Prostate gland (tissue), 2 donors: ENCODE measurements at places on chromosomes 2 and 18. TPM values are rescaled to one million over a fixed set of nuclear protein-coding genes. Genes with fewer than 3 reads are reported as not detected.
A peak's percentile ranks its signal among the peaks of the same experiment; 100 is the strongest.

DNA sequence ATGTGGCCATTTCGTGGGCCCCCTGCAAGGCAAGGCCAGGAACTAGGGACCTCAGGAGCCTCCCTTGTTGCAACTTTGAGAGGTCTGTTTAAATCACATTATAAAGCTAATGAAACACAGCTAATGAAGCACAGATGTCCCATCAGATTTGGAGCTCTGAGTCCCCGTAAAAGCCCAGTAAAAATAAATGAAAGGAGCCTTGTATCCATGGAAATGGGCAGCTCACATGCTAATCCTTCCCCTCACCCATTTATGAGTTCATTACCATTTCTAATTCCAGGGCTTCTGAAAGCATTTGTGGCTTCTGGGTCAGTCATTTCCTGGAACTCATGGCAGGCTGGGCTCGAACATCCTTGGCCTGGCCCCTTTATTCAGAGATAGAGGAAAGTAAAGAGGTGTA, 274.8 kb downstream of the SS18 start:
- no peaks in the 10 kb centered on the region for H3K4me1 ChIP-seq
- H3K27me3 ChIP-seq, result no peaks in the 10 kb centered on the region
- no peak overlapping the region for H3K27ac ChIP-seq

- H3K4me1 ChIP-seq, result no peaks in the 10 kb centered on the region
- no peaks in the 10 kb centered on the region for H3K27me3 ChIP-seq
- no peak overlapping the region for H3K27ac ChIP-seq
- H3K4me3 ChIP-seq, result no peak overlapping the region
These were observed 47.3 kb upstream of the C1D start for GRCh38 chr2:68110102-68110501.

- no peak overlapping the region for H3K27ac ChIP-seq
- no peak for DNase-seq
- H3K36me3 ChIP-seq, result no peaks in the 10 kb centered on the region
- no peaks in the 10 kb centered on the region for H3K27me3 ChIP-seq
- no peak overlapping the region for H3K4me3 ChIP-seq
These were observed 67.8 kb downstream of the TDRD15 start for GRCh38 chr2:21191535-21191934.

DNA sequence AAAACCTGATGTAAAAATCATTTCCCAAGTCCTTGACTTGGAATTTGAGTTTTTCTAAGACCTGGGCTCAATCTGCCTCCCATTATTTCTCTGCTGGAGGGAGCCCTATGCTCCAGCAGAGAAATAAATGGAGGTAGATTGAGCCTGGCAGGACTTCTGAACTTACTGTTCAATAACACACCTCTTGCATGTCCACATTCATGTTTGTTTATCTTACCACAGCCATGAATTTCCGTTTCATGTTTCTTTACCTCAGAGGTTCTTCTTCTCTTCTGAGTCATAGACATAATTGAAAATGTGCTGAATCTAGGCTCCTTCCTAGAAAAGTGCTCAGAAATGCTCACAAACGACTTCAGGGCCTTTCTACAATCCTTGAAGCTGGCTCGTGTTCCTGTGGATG, 170.8 kb downstream of the PMAIP1 start:
- H3K27ac ChIP-seq, result no peak overlapping the region
- no peak overlapping the region for H3K4me3 ChIP-seq
- H3K4me1 ChIP-seq, result no peaks in the 10 kb centered on the region
- H3K36me3 ChIP-seq, result no peaks in the 10 kb centered on the region
- no peak for DNase-seq

- H3K27ac ChIP-seq, result peak overlapping the region; percentile 51
- no peaks in the 10 kb centered on the region for H3K36me3 ChIP-seq
- H3K4me1 ChIP-seq, result no peaks in the 10 kb centered on the region
- H3K27me3 ChIP-seq, result no peaks in the 10 kb centered on the region
These were observed 69.6 kb downstream of the KLHL29 start for GRCh38 chr2:23454501-23455120.

- DNase-seq, result no peak
- no peaks in the 10 kb centered on the region for H3K4me1 ChIP-seq
- H3K4me3 ChIP-seq, result no peak overlapping the region
- no peaks in the 10 kb centered on the region for H3K36me3 ChIP-seq
These were observed 454.5 kb downstream of the BCL11A start for GRCh38 chr2:60098996-60099395.

GRCh38 chr2:178301649-178302238, 107.4 kb downstream of the OSBPL6 start:
- H3K4me1 ChIP-seq, result no peaks in the 10 kb centered on the region
- H3K27me3 ChIP-seq, result no peaks in the 10 kb centered on the region
- no peak for DNase-seq
- no peak overlapping the region for H3K4me3 ChIP-seq
- H3K27ac ChIP-seq, result no peak overlapping the region

DNA sequence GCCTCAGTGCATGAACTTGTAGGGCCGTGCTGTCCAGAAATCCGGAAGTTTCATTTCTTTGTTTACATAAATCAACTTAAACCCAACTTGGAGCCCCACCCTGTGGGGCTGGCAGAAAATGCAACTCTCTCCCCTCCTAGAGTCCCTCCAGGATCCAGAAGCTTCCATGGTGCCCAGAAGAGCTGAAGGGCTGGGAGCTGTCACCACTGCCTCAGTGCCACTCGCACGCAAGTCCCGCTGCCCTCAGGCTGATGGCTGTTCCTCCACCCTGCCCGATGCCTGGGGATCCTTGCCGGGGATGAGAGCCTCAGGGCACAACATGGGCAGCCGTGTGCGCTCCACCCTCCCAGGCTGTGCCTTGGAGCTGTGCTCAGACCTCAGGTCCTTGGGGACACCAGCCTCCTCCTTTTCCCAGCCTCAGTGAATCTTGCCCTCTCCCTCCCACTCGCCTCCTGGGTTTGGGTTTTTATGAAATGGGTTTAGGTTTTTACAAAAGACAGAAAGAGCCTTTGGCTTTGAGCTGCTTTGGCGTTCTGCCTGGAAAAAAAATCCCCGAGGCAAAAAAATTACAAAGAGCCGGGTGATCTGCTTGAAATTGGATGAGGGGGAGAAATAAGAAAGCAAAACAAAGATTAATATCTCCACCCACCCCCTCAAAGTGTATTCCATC, 155.2 kb downstream of the TWIST2 start:
- H3K4me1 ChIP-seq, result no peaks in the 10 kb centered on the region
- no peak for DNase-seq
- no peaks in the 10 kb centered on the region for H3K36me3 ChIP-seq
- no peak overlapping the region for H3K4me3 ChIP-seq
- H3K27me3 ChIP-seq, result peaks cover 2% of the 10 kb centered on the region

- H3K27ac ChIP-seq, result no peak overlapping the region
- H3K36me3 ChIP-seq, result no peaks in the 10 kb centered on the region
- no peaks in the 10 kb centered on the region for H3K27me3 ChIP-seq
- no peak overlapping the region for H3K4me3 ChIP-seq
These were observed 368.4 kb upstream of the HS6ST1 start for GRCh38 chr2:128686881-128687555.

- DNase-seq, result peak; percentile 22
- no peaks in the 10 kb centered on the region for H3K36me3 ChIP-seq
- peak overlapping the region; percentile 53 for H3K4me3 ChIP-seq
- no peaks in the 10 kb centered on the region for H3K4me1 ChIP-seq
- H3K27me3 ChIP-seq, result no peaks in the 10 kb centered on the region
- H3K27ac ChIP-seq, result peak overlapping the region; percentile 79
These were observed 504 bp downstream of the ASAP2 start for GRCh38 chr2:9206991-9207640.

DNA sequence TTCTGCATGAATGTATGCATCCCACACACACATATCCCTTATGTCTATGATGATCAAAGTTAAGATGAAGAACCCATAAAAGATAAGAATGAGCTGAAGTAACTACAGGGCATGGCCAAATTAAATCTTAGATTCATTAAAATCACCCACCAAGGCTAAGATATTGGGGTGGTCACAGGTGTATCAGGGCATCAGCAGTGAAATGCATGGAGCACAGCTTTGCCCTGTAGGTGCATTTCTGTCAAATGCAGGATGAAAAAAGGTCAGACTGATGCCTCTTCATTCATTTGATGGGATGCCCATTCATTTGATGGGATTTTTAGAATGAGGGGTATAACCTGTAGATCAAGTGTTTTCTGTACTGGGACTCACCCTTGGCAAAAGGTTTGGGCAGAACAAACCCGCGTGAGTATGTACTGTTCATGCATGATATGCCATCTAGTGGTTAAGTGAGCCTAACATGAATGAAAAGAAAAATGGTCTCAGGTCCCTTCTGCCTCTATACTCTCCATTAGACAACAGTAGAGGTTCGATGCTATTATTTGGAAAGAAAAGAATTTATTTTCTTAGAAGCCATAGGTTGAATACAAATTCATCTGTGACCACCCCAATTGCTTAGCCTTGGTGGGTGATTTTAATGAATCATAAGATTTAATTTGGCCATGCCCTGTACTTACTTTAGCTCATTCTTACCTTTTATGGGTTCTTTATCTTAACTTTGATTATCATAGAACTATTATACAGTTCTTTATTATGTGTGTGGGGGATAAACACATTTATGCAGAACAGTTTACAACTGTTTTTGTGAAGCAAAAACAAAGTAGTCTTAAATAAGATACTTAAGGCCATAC, 43.2 kb upstream of the NOSTRIN start:
- peak; percentile 33 for DNase-seq
- H3K36me3 ChIP-seq, result no peaks in the 10 kb centered on the region
- H3K27me3 ChIP-seq, result no peaks in the 10 kb centered on the region
- H3K27ac ChIP-seq, result no peak overlapping the region
- H3K4me3 ChIP-seq, result no peak overlapping the region

GRCh38 chr2:174748948-174749347, 15.3 kb downstream of the CHRNA1 start:
- no peaks in the 10 kb centered on the region for H3K36me3 ChIP-seq

GRCh38 chr2:239127513-239127912, 273.3 kb downstream of the HDAC4 start:
- no peaks in the 10 kb centered on the region for H3K4me1 ChIP-seq
- peaks cover 12% of the 10 kb centered on the region for H3K36me3 ChIP-seq
- H3K27ac ChIP-seq, result no peak overlapping the region

DNA sequence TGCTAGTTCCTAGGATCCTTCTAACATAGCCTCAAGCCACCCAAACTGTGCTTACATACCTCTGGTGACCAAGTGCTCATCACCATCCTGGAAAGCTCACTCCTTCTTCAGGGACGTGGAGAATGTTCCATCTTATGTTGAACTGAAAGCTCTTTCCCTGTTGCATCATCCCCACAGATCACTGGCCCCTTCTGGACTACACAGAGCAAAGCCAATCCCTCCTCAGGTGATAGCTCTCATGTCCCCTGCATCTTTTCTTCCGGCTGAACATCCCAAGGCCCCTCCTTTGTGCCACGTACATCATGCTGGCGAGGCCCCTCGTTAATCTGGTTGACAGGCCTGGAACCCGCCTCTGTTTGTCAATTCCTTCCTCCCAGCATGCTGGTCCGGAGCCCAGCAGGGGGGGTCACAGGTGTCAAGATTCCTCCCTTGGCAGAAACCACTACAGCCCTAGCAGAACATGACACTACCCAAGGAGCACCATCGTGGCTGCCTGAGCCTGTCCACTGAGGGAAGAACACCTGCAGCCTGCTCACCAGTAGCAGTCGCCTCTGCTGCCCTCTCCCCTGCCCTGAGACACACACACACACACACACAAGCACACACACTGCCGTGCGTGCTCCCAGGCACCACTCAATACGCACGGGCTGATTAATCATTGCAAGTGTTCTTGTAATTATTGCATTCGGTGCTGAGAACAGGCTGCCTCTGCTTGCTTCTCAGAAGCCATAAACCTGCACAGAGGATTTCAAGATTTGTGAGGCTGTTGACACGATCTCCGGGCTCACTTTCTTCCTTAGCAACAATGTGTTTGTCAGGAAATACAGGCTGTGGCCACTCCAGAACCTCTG, 6.3 kb upstream of the KCNK3 start:
- no peaks in the 10 kb centered on the region for H3K4me1 ChIP-seq
- H3K36me3 ChIP-seq, result no peaks in the 10 kb centered on the region
- H3K27me3 ChIP-seq, result no peaks in the 10 kb centered on the region
- no peak overlapping the region for H3K4me3 ChIP-seq

GRCh38 chr2:60839126-60839813, 42.1 kb upstream of the REL start:
- no peaks in the 10 kb centered on the region for H3K4me1 ChIP-seq
- H3K36me3 ChIP-seq, result no peaks in the 10 kb centered on the region
- H3K4me3 ChIP-seq, result no peak overlapping the region

DNA sequence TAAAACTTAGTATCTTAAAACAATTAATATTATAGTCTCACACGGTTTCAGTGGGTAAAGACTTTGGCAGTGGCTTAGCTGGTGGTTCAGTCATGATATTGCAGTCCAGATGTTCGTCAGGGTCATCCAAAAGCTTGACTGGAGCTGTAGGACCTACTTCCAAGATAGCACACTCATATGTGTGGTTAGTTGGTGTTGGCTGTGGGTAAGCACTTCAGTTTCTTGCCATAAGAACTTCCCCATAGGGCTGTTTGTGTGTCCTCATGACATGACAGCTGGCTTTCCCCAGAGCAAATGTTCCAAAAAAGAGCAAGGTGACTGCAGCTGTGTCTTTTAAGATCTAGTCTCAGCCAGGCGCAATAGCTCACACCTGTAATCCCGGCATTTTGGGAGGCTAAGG, 48.5 kb upstream of the EPC2 start:
- H3K4me3 ChIP-seq, result no peak overlapping the region
- DNase-seq, result no peak
- no peaks in the 10 kb centered on the region for H3K4me1 ChIP-seq
- no peak overlapping the region for H3K27ac ChIP-seq

- peak within 1 kb of the TSS; percentile 65 for H3K27ac ChIP-seq
- H3K4me3 ChIP-seq, result no peak within 1 kb of the TSS
- H3K4me1 ChIP-seq, result peaks cover 7% of the 10 kb centered on the region
- H3K36me3 ChIP-seq, result no peaks in the 10 kb centered on the region
- H3K27me3 ChIP-seq, result no peaks in the 10 kb centered on the region
These were observed at the start of gene PDCD1 for GRCh38 chr2:241858206-241859016. Gene PDCD1 (minus strand): TSS chr2:241858894. CDS start chr2:241858838, 56 bp downstream.

DNA sequence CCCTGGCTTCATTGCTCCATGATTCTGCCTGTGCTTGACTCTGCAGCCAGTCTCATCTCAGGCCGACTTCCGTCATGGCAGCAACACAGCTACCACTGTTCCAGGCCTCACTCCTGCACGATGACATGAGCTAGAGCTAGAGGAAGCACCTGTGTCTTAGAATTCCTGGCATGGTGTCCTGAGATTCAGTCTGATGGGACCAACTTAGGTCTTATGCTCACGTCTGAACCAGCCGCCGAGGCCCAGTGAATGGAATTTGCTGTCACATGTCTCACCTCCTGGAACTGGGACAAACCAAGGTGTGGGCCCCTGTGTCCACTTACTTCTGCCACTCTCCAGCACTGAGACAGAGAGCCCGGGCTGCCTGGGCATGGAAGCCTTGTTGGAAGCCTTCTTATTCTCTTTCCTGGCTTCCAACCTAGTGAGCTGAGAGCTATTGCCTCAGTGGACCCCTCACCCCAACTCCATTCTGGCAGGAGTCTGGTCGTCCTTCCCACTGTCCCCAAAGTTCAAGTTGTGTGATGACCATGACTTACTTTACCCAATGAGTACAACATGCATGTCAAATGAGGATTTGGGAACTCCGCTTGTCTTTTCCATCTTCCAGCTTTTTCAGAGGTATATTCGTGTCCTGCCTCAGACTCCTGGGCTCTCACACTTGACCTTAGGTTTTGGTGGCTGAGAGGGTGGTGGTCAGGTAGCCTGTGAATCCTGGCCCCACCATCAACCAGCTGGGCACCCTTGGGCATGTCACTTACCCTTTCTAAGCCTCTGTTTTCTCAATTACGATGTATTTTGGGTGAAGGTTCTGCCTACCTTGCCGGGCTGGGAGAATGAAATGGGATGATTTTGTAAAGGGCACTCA, 39.1 kb upstream of the HS6ST1 start:
- no peaks in the 10 kb centered on the region for H3K4me1 ChIP-seq
- H3K27ac ChIP-seq, result no peak overlapping the region
- no peak for DNase-seq
- no peaks in the 10 kb centered on the region for H3K36me3 ChIP-seq

NETO1 gene
- total RNA-seq, result 1.6 TPM

CD8B2 gene
- 1.2 TPM for total RNA-seq

FMNL2 gene
- total RNA-seq, result 9.8 TPM

IMPA2 gene
- total RNA-seq, result 16.6 TPM

CCBE1 gene
- total RNA-seq, result 1.8 TPM

SLC40A1 gene
- 86.7 TPM for total RNA-seq

CNTNAP5 gene
- not detected for total RNA-seq

RAB27B gene
- total RNA-seq, result 10.7 TPM
